ENCODE measurements at places on chromosomes 7 and 10.

DNA sequence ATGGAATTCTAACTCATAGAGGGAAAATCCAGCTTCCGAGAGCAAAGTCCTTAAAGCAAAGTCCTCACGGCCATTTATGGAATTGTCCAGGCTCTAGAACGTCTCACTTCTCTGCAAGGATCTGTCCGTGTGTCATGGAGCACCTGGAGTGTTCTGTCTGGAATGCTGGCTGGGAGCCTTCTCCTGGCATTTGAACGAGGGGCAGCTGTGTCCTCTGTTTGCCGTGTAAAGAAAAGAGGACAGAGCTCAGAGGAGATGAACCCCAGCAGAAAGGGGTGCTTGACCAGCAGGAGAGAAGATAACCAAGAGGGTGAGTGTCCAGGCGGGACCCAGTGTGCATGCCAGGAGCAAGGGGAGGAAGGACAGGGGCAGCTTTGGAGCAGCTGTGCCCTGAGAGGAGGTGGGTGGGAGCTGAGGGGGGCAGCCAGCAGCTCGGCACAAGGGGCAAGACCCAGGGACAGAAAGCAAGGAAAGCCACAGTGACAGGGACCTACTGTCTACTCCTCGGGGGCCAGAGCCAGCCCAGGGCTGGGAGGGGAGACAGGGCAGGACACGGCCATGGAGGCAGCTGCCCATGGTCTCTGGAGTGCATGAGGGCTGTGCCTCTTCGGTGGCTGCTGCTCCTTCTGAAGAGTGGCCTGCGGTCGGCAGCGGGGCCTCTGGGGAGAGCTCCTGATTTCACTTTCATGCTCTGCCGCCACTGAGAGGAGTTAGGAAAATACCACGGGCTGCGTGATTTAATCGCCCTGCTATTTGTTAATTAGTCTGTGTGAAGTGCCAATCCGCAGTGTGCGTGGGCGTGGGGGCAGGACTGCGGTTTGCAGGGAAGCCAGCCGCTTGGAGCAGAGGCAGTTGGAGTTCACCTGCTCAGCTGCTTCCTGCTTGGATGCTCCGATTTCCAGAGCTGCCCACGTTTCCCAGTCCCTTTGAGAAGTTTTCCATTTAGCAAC is 149.3 kb upstream of the SHH start:
- no peak for DNase-seq

DNA sequence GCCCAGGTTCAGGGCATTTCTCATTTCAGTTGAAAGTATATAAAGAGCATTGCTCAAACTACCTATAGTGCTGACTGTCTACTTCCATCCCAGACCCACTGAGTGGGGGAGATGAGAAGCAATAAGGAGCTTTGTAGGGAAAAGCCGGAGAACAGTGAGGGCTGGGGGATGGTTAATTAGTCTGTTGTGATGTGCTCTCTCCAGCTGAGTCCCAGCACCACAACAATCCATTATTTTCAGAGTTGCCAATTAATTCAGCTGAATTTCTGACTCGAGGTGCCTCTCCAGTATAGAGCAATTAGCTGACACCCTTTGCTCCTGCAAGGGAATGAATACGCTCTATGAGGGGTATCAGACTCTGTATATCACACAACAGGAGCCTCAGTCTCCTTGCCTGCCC is 1118.6 kb downstream of the SORCS3 start:
- DNase-seq: no peak

DNA sequence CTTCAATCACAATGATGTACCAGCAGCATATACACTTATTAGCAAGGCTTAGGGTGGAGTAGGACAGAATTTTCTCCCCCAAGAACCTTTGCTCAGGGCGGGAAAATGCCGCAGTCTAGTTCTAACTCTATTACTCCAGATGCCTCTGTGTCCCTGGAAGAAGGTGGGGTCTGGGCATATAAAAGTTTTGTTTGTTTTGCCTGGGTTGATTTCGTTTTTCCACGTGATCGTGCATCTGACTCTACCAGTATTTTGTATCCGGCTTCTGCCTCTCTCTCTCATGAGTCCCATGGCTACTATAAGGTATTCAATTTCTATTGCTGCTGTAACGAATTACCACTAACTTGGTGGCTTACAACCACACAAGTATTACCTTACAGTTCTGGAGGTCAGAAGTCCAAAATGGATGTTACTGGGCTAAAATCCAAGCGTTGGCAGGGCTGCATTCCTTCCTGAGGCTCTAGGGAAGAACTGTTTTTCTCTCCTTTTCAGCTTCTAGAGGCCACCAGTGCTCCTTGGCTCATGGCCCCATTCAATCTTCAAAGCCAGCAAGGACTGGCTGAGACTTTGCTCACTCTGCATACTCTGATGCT is 181.2 kb upstream of the PRSS58 start:
- DNase-seq: no peak

- DNase-seq: no peak
Observed at GRCh38 chr10:3163879-3164278, 8.7 kb downstream of the PITRM1 start.

DNA sequence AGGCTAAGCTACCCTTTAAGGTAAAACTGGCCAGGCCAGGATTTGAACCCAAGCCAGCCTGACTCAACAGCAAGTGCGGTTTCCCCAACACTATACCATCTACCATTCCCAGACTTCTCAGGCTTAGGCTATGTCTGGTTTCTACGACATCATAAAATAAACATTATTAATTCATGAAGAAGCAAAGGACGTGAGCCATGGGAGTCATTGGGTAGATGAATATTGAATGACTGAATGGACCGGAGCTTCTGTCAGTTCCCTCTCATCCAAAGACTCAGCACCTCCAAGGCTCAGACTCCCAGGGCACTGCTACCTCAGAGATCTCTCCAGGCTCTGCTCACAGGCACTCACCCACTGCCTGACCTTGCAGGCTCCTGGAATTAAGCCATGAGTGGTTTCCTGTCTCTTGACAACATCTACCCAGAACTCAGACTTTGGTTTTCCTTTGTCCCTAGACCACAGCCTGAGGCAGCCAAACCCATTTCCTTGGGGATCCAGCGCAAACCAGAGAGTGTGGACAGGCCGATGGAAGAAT is 64.6 kb upstream of the STEAP1B start:
- DNase-seq: no peak

- no peak for DNase-seq
Observed at GRCh38 chr7:70694434-70694970, 437.4 kb upstream of the GALNT17 start.

GRCh38 chr7:101636822-101637623 is 7.9 kb upstream of the MYL10 start:
- no peak for DNase-seq

All from GDM1 (cell line).